ENCODE measurements at places on chromosomes 5 and 9.
A peak's percentile ranks its signal among the peaks of the same experiment; 100 is the strongest.

- no peak for DNase-seq
Observed at GRCh38 chr5:149130121-149130914, 11.0 kb upstream of the ABLIM3 start.

DNA sequence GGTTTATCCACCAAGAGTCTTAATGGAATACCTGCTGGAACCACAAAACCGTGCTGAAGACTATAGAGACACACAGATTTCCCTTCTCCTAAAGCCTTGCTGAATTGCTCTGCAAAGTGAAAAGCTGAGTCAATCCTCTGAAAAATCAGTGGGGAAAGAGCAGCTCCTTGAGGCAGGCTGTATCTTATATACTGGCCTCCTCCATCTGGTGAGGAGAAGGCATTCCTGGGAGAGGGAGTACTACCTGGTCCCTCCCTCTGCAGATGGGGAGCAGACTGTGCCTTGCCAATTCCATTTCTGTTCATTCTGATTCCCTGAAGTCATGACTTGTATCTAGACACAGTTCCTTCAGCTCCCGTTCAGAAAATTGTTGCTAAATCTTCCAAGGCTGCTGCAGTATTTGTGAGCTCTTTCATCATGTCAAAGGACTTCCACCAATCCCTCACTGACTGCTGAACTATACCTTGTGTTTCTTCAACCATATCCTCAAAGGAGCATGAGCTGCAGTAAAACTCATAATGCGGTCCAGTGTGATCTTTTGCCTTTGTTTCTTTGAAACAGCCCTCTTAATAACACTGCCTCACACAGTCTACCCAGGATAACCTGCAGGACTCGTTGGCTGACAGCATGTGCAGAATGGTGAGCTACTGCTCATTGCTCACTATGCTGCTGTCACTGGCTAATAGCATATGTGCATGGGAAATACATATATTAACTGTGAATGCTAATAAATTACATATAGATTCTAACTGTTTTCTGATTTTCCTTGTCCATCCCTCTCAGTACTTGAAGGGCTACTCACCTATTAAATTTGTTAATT lies 84.5 kb downstream of the FOXD1 start:
- peak; percentile 80 for DNase-seq

- DNase-seq = no peak
Observed at GRCh38 chr9:13967011-13967410, 346.9 kb downstream of the NFIB start.

- DNase-seq = no peak
Observed at GRCh38 chr9:127714951-127715469, 453 bp downstream of the PTRH1 start.

GRCh38 chr5:74328221-74328630 lies 312.3 kb downstream of the ENC1 start:
- no peak for DNase-seq

- DNase-seq = no peak
Observed at GRCh38 chr9:114756920-114757319, 48.9 kb downstream of the TNFSF15 start.

DNA sequence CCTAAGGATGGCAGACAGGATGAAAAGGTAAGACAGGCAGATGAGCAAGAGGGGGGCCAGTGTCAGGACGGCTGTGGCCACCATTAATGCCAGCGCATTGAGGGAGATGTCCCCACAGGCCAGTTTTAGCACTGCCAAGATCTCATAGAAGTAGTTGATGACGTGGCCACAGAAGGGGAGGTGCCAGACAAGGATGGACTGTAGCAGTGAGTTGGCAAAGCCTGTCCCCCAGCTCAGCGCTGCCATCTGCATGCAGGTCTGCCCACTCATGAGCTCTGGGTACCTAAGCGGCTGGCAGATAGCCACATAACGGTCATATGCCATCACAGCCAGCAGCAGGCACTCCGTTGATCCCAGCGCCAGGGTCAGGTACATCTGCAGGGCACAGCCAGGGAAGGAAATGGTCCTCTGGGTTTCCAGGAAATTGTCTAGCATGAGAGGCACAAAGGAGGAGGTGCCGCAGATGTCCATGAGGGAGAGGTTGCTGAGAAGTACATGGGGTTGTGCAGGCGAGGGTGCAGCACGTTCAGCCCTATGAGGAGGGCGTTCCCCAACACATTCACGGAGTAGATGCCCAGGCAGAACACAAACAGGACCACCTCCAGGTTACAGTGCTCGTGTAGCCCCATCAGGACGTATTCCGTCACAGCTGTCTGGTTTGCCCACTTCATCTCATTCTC lies 10.8 kb downstream of the OR13J1 start:
- DNase-seq = no peak

DNA sequence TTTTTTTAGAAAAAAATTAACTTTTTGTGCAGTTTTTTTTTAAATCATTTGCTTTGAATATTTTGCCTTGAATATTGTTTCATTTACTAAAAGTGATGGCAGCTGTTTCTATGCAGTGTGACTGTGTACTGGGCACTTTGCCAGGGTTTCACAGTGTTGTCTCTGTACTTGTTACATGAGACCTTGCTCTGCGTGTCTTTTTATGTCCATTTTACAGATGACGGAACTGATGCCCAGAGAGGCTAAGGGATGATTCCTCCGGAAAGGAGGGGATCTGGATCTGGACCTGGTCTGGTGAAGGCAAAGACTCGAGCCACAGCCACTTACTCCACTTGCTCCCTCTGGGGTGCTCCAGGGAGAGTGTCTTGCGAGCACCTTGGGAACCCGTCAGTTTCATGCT lies 124.8 kb upstream of the PTCH1 start:
- DNase-seq = no peak

- no peak for DNase-seq
Observed at GRCh38 chr9:76359365-76359764, 34.9 kb downstream of the RFK start.

GRCh38 chr9:136093995-136094881 lies 851 bp downstream of the NACC2 start:
- DNase-seq = no peak

- DNase-seq = no peak
Observed at GRCh38 chr5:114858665-114859437, 310.9 kb downstream of the TRIM36 start.

GRCh38 chr5:116626945-116627679 lies 52.5 kb upstream of the SEMA6A start:
- DNase-seq = no peak

DNA sequence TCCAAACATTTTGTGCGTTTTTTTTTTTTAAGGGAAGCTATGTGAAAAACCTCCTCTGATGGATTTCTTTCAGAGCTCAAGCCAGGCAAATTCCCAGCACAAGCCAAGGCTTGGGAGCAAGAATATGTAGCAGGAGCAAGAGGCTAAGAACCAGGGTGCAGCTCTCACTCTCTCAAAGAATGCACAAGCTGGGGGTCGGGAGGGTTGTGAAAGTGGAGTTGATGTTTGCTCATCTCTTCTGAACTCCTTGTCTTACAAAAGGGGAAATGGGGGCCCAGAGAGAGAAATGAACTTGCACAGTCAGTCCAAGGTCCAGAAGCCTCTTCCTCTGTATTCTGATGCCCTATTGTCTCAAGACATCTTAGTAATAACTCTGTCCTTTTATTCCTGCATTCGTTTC lies 7.7 kb upstream of the TRAF1 start:
- no peak for DNase-seq

DNA sequence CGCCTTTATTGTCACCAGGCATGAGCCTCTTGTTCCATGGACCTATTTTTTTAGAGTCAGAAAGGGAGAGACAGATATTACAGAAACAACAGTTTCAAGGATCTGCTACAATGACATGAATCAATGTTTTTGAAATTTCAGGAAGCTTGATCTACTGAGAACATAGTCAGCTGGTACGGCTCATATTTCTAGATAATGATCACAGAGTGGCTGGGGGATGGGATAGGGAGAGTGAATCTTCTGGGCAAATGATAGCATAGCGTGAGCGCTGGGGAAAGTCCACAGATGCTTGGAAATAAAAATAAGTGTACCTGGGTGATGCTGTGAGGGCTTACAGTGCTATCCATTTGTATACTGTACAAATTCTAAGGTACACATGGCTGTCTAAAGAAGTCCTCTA lies 340.4 kb downstream of the EBF1 start:
- DNase-seq = no peak

GRCh38 chr5:6683241-6683640 lies 30.0 kb upstream of the TENT4A start:
- no peak for DNase-seq

DNA sequence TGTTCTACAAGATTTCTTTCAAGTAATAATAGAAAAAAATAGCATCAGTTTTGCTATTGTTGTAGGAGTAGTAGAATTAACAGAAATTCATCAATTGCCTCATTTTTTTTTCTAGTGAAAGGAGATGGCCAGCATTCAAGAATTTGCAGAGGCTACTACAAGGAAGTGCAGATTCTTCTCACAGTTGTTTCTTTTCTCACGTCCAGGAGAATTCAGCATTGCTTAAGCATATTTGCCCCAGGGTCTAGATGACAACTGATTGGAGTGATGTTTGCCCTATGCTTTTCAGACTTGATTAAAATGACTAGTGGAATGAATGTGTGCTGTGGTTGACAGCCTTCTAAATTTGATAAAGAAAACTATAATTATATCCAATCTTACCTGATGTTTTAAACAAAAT lies 46.6 kb upstream of the SLC12A2 start:
- DNase-seq = peak; percentile 22

GRCh38 chr9:105023788-105024187 lies 95.8 kb upstream of the ABCA1 start:
- no peak for DNase-seq

GRCh38 chr9:127660886-127661741 lies 45.7 kb upstream of the CFAP157 start:
- DNase-seq = no peak

DNA sequence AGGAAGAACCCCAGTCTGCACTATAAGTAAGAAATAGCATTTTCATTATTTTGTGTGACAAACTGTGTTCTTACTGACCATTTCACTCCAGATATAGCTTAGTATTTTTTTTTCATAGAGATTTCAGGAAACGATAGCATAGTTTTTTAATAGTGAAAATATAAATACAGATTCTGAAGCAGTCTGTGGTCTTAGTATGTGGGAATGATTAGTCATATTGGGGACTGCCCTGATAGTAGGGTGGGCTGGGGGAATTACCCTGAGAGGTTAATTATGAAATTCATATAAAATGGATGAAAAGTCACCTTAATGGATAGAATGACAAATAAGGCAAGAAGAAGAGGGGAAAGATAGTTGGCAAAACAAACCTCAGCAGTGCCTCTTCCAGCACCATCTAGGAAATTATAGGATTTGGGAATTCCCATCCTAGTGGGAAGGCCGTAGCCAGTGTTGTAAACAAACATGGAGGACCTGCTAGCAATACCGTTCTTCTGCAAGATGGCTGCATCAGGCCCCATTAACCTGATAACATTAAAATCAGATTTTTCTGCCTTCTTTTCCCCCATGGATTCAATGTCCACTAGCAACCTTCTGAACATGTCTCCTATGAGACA lies 23.7 kb upstream of the NR3C1 start:
- DNase-seq = no peak

- DNase-seq = no peak
Observed at GRCh38 chr5:66248874-66249273, 104.8 kb downstream of the SREK1 start.

DNA sequence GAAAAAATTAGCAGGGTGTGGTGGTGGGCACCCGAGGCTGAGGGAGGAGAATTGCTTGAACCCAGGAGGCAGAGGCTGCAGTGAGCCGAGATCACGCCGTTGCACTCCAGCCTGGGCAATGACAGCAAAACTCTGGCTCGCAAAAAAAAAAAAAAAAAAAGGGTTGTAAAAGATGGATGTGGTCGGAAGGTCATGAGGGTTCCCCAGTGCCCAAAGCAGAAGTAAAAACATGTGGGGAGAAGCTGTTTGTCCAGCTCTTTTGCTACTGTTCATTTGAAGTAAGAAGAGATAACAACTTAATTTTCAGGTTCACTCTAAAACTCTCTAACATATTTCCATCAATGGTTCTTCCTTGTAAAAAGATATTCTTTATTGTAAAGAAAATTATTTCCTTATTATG lies 57.1 kb upstream of the GOLPH3 start:
- DNase-seq = no peak

- no peak for DNase-seq
Observed at GRCh38 chr5:6719896-6720560, 6.8 kb downstream of the TENT4A start.

GRCh38 chr5:1324719-1325190 lies 20.1 kb downstream of the CLPTM1L start:
- no peak for DNase-seq

DNA sequence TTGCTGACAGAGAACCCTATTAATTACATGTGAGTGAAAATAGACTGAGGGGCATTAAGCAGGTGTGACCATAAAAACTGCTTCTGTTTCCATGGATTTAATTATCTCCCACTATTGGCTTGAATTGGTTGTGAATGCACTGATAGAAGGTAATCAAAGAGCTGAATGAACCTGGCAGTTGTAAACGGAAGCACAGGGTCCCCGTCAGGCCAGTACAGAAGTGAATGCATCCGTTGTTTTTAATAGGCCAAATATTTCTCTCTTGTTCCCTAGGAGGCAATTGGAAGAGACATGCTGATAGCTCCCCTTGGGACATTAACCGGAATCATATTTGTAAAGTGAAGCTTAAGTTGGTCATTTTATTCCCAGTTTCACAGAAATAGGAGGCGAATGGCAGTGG lies 147.0 kb downstream of the CAVIN4 start:
- DNase-seq = no peak

GRCh38 chr5:8333485-8333884 lies 464.5 kb downstream of the MTRR start:
- no peak for DNase-seq

DNA sequence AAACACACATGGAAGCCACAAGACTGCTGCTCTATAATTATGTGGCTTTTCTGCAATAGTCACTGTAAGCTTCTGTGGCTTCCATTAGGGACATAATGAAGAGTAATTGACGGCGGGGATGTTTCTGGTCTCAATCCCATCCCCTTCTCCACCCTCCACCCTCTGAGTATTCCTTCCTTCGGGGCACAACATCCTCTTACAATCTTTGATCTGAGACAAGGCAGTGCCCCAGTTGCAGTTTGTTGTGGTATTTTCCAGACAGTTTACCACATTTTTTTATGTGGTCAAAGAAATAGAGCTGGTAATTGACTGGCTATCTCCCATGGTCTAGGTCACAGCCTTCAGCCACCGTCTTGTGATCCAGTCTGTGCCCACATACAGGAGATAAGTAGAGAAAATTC lies 277.7 kb downstream of the NR2F1-AS1 start:
- DNase-seq = no peak

GRCh38 chr5:133086366-133086875 lies 34.6 kb downstream of the HSPA4 start:
- no peak for DNase-seq

- DNase-seq = peak; percentile 93
Observed at GRCh38 chr9:94920420-94921091, 194.1 kb downstream of the AOPEP start.

- no peak for DNase-seq
Observed at GRCh38 chr9:122212473-122213004, 16.2 kb downstream of the LHX6 start.

DNA sequence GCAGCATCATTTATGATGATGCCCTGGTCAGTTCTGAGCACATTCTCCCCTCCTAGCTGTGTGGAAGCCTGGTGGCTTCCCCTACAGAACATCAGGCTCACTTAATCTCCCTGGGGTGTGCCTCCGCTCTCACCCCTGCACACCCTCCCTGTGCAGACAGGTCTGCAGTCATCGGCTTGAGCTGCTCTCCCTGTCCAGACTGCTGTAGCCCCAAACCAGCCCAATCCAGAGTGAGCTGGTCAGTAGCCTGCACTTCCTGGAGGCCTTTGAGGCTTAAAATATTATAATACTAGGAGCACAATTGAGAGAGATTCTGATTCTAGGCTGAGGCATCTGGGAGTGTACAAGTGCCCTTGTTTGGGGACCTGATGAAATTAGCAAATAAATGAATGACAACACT lies 60.2 kb downstream of the PPARGC1B start:
- DNase-seq = no peak
